ENCODE measurements at places on chromosomes 2 and 18. TPM values are rescaled to one million over a fixed set of nuclear protein-coding genes. Genes with fewer than 3 reads are reported as not detected.

STARD6 gene
- total RNA-seq, result not detected

OSBPL6 gene
- 3.0 TPM for total RNA-seq

MYO7B gene
- total RNA-seq, result 17.6 TPM

DNA sequence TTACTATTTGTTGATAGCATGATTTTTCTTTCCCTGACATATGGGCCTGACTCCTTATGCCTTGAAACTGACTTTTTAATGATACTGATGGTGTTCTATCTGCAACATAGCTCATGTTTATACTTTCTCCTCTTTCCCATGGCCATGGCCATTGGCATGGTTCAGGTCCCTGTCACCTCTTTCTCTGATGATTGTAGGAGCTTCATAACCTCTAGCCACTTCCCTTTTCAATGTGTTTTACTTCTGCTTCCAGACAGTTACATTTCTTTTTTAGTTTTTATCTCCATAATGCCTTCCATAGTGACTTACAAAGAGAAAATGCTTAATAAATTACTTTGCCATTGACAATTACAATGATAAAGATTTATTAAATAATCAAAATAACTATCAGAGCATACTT lies 177.9 kb upstream of the SETBP1 start:
- H3K4me1 ChIP-seq, result no peaks in the 10 kb centered on the region
- H3K27me3 ChIP-seq, result no peaks in the 10 kb centered on the region
- DNase-seq, result no peak
- no peak overlapping the region for H3K27ac ChIP-seq
- no peaks in the 10 kb centered on the region for H3K36me3 ChIP-seq
- H3K4me3 ChIP-seq, result no peak overlapping the region

- no peak overlapping the region for H3K27ac ChIP-seq
- no peak for DNase-seq
- peaks cover 7% of the 10 kb centered on the region for H3K4me1 ChIP-seq
Observed at GRCh38 chr18:31656754-31657153, 27.6 kb downstream of the B4GALT6 start.

- no peak overlapping the region for H3K27ac ChIP-seq
- no peak overlapping the region for H3K4me3 ChIP-seq
- DNase-seq, result no peak
- no peaks in the 10 kb centered on the region for H3K27me3 ChIP-seq
- no peaks in the 10 kb centered on the region for H3K36me3 ChIP-seq
- H3K4me1 ChIP-seq, result no peaks in the 10 kb centered on the region
Observed at GRCh38 chr18:61459896-61460648, 126.8 kb downstream of the CDH20 start.

GRCh38 chr2:197628043-197628500 lies 47.3 kb downstream of the RFTN2 start:
- no peak overlapping the region for H3K4me3 ChIP-seq
- H3K27ac ChIP-seq, result no peak overlapping the region
- no peaks in the 10 kb centered on the region for H3K36me3 ChIP-seq
- no peak for DNase-seq
- no peaks in the 10 kb centered on the region for H3K4me1 ChIP-seq
- no peaks in the 10 kb centered on the region for H3K27me3 ChIP-seq

DNA sequence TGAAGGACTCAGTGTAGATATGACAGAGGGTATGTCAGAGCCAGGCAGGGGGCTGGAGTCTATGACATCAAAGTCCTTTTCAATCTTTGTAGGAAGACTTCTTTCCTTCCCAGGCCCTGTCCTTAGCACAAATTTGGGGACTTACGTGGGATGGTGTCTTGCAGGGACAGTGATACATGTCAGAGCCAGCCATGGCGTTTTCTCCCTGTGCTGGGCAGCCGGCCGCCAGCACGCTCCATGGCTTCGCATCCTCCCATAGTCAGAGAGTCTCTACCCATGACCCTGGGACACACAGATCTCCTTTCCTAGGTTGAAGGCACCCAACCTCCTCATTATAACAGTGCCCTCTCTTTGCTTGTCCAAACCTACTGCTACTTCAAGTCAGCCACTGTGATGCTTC lies 156.9 kb upstream of the MYCN start:
- DNase-seq, result no peak
- H3K4me3 ChIP-seq, result no peak overlapping the region
- H3K4me1 ChIP-seq, result peaks cover 3% of the 10 kb centered on the region
- H3K27ac ChIP-seq, result no peak overlapping the region

GRCh38 chr2:42754021-42754775 lies 9.7 kb downstream of the OXER1 start:
- DNase-seq, result no peak
- peaks cover 5% of the 10 kb centered on the region for H3K4me1 ChIP-seq
- no peaks in the 10 kb centered on the region for H3K36me3 ChIP-seq
- no peak overlapping the region for H3K4me3 ChIP-seq
- H3K27me3 ChIP-seq, result no peaks in the 10 kb centered on the region

GRCh38 chr2:230974096-230974913 lies 21.6 kb upstream of the SPATA3 start:
- no peak overlapping the region for H3K27ac ChIP-seq
- H3K36me3 ChIP-seq, result no peaks in the 10 kb centered on the region
- H3K4me1 ChIP-seq, result no peaks in the 10 kb centered on the region
- no peak overlapping the region for H3K4me3 ChIP-seq

All from hepatocyte (in vitro differentiated cells).